ENCODE measurements at places on chromosomes 7 and 10. TPM values are rescaled to one million over a fixed set of nuclear protein-coding genes. Genes with fewer than 3 reads are reported as not detected.

- DNase-seq: no peak
- no peak overlapping the region for H3K27ac ChIP-seq
- H3K27me3 ChIP-seq: no peaks in the 10 kb centered on the region
- no peaks in the 10 kb centered on the region for H3K36me3 ChIP-seq
Measured at GRCh38 chr7:101677797-101678479, 48.8 kb upstream of the MYL10 start.

Gene WEE2
- total RNA-seq: not detected

DNA sequence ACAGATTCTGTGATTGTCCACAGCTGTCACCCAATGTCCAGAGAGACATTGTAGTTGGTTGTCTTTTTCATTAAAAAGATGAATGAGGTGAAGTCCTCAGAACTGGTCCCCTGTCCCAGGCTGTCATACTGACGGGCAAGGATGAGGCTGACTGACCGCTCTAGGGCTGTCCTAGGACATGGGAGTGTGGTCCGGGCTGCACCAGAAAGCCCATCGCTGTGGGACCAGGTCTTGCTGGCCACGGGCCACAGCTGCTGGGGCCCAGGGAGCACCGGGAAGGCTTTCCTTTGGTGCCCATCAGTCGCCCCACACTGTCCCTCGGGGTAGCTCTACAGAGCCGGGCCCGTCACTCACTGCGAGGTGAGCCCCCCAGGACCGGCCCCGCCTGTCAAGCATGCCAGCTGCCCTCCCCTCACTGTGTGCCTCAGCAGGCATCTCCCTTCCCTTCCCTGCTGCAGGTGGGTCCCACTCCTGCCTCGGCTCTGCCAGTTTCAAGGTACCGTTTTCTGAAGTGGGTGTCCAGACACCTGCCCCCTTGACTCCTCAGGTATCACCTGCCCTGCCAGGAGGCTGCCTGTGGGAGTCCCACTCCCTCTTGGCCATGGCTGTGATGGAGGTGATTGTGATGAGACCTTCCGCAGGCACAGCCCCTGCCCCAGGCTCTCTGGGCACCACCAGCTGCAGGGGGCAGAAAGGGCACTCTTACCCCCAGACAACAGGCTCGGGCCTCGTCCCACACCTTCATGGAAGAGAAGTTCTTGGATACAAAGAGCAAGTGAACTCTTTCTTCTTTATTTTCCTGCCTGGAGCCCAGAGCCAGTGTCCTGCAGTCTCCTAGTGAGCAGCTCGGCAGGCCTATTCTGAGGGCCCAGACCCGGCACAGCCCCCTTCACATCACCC, 21.7 kb downstream of the LRRC27 start:
- DNase-seq: no peak
- H3K27ac ChIP-seq: no peak overlapping the region
- no peak overlapping the region for H3K4me3 ChIP-seq

- DNase-seq: no peak
- H3K4me3 ChIP-seq: peak overlapping the region; percentile 84
- H3K4me1 ChIP-seq: peaks cover 23% of the 10 kb centered on the region
- H3K27me3 ChIP-seq: no peaks in the 10 kb centered on the region
Measured at GRCh38 chr10:103916876-103917275, 1.1 kb downstream of the STN1 start.

Data from HCT116 (cell line).